ENCODE measurements at places on chromosomes 6 and 20.

GRCh38 chr6:136921936-136922684 is at the start of gene SLC35D3:
TSS of gene SLC35D3 (plus strand) at chr6:136922301. CDS start at chr6:136922429, 128 bp downstream.
- peak; percentile 19 for DNase-seq

DNA sequence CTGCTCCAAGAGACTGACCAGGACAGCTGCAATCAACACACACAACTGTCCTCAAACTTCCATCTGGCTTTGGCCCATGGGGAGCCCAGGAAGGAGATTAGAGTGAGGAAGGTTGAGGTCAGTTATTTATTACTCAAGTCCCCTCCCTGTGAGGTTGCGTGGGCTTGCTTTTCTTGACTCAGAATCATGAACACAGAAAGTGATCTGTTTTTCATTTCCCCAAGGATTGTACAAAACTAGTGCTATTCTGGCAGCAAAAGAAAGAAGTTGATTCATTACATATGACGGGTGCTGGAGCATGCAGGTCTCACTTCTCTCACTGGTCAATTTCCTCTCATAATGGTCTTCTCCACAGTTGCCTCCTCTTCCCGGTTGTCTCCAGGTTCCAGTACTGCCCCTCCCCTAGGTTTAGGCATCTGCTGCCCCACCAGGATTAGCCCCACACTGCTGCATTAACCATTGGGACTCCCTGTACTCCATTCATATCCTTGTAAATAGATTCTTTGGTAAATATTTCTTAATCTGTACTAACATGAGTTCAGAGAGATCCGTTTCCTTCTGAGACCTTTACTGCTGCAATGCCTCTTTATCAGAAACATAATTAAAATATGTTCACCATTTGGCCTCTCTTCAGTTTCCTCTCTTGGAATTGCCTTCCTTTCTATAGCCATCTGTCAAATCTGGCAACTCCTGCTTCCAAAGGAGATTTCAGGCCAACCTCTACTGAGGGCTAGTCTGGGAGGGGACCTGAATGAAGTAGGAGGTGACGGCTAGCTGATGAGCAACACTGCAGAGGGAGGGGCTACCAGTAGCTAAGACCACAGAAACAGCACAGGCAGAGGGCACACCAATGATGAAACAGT is 888.8 kb downstream of the QKI start:
- no peak for DNase-seq

DNA sequence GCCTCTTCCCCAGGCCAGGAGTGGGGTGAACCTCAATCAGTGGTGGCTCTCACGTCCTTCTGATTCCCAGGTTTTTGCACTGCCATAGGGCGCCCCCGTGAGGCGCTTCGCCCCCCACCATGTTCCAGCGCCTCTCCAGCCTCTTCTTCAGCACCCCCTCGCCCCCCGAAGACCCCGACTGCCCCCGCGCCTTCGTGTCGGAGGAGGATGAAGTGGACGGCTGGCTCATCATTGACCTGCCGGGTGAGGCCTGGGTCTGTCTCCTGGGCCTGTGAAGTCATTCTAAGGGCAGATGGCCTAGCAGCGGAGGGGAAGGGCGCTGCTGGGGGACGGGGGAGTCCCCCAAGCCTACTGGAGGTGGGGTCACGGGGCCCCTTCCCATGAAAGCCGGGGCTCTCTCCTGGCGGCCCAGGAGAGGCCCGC is 4.5 kb downstream of the TP53INP2 start:
- peak; percentile 58 for DNase-seq

DNA sequence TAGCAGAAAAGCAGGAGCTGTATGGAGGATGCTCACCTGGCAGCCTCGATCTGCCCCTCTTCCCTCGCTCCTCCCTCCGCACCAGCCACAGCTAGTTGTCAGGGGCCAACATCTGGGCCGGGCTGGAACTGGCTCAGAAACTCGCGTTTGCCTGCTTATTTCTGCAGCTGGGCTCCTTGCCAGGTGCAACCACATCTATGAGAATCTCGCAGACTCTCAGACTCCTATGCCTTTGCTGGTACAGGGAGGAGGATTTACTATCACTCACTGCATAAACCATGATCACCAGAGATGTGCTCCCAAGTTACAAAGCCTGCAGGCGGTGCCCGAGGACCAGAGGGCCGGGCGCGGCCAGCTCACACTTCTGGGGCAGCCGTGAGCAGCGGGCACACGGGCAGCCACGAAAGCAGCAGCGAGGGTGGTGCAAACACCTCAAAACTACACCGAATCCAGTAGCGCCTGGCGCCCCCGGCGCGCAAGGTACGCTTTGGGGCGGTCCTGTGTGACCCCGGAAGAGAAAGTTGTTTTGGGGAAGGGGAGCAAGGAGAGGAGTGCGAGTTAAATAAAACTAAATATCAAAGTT is 577 bp upstream of the LRRC1 start:
- peak; percentile 54 for DNase-seq

- DNase-seq: no peak
These were observed 339.2 kb downstream of the PRKN start for GRCh38 chr6:162388383-162388777.

GRCh38 chr6:137829641-137830083 is 37.4 kb upstream of the TNFAIP3 start:
- DNase-seq: no peak

GRCh38 chr6:170205126-170205525 is 85.8 kb downstream of the DLL1 start:
- DNase-seq: no peak

- DNase-seq: no peak
These were observed 39.3 kb upstream of the OSTM1 start for GRCh38 chr6:108113557-108114519.

DNA sequence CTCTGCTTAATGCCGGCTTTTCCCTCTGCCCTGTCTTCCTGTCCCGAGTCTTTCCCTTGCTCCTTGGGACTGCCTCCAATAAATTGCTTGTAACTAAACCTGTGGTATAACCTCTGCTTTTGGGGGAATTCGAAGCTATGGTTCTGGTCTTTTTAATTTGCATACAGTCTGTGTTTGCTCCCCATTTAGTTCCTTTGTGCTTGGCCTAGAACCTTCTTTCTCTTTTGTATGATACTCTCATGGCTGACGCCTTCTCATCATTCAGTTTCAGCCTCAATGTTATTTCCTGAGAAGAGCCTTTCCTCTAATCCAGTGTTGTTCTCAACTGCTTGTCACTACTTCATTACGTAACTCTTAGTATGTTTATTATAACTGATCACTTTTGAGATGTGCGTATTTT is 248.0 kb downstream of the PHF3 start:
- no peak for DNase-seq

DNA sequence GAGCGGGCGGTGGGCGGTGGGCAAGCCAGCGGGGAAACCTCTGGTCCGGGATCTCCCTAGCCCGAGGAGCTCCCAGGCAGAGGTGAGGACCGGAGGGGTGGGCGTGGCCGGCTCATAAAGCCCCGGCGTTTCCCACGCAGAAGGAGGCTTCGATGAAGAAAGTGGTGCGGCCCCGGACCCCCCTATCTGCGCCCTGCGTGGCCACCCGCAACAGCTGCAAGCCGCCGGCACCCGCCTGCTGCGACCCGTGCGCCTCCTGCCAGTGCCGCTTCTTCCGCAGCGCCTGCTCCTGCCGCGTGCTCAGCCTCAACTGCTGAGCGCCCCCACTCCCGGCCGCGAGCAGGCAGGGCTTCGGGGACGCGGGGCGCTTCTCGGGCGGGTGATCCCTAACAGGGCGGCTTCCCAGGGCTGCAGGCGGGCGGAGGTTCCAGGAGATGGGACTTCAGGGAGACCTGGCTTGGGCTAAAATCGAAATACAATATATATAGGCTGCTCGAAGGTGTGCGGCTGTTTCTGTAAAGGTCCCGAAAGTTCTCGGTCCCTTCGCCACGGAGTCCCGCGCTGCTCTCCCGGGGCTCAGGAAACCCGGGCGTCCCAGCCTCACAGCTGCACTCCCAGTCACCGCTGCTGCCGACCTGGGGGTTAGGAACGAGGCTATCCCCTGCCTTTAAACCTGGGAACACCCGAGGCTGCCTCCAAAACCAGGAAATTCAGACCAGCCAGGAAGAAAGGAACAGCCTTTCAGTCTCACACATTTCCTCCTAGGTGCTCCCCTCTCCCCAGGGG is 27.8 kb downstream of the ASIP start:
- DNase-seq: peak; percentile 14

- peak; percentile 75 for DNase-seq
These were observed 14.7 kb downstream of the MUCL3 start for GRCh38 chr6:30955367-30956042.

DNA sequence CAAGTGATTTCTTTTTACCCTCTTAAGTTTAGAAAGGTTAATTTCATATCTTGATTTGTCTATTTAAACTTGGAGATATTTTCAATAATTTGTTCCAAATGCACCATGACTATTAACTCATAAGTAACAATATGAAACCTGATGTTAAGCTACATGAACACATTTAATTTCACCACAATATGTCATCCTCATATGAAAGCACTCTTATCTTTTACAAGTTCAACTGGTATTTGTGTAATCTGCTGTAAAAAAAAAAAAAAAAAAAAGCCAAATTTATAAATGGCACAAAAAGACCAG is 110.4 kb downstream of the HFE start:
- no peak for DNase-seq

GRCh38 chr6:92364948-92365541 is 1054.3 kb downstream of the EPHA7 start:
- DNase-seq: no peak

DNA sequence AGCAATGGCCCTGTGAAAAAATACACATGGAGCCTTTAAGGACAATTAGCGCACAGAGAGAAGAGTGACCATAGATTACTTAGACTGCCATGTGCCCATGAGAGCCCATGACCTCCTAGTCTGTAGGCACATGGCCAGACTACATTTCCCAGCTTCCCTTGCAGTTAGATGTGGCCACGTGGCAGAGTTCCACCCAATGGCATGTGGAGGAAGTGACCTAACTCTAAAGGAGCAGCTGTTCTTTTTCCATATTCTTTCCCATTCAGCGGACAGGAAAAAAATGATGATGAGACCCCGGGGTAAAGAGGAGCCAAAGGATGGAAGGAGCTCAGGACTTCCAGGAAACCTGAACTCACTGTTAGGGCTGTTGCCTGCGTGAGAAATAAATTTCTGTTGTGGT is 116.6 kb downstream of the CBLN4 start:
- no peak for DNase-seq

DNA sequence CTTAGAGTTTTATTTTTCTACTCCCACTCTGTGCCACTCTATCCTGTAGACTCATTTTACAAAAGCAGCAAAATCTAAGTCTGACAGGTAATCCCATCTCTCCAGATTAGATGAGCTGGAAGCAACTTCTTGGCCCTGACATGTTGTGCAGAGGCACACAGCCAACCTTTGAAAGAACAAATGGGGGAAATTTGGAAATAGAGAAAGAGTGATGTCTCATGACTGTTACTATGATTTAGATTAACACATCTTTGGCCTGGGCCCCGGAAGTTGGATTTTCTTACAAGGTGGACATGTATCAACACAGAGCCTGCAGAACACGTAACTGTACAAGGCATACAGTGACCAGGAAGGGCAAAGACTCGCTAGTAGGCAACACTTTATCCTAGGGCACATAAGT is 227.7 kb downstream of the MYLK4 start:
- DNase-seq: no peak

GRCh38 chr6:43575105-43575771 is 600 bp downstream of the XPO5 start:
- DNase-seq: no peak

GRCh38 chr20:37816003-37816402 is 86.9 kb upstream of the VSTM2L start:
- DNase-seq: no peak

DNA sequence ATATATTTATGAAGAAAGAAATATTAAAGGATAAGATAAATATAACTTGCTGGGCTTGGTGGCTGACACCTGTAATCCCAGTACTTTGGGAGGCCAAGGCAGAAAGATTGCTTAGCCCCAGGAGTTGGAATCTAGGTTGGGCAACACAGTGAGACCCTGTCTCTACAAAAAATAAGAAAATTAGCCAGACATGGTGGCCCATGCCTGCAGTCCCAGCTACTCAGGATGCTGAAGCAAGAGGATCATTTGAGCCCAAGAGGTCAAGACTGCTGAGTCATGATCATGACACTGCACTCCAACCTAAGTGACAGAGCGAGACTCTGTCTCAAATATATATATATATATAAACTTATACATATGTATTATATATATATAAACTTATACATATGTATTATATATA is 164.0 kb downstream of the MRPL14 start:
- DNase-seq: no peak

GRCh38 chr6:144013486-144013909 is 5.4 kb upstream of the PLAGL1 start:
- DNase-seq: peak; percentile 60

GRCh38 chr6:36686668-36687513 is 8.4 kb downstream of the CDKN1A start:
- no peak for DNase-seq
